ENCODE measurements at places on chromosomes 3 and 15. TPM values are rescaled to one million over a fixed set of nuclear protein-coding genes. Genes with fewer than 3 reads are reported as not detected.

Gene TMEM40
- not detected for total RNA-seq

Gene ACTR8
- total RNA-seq: 48.0 TPM

Gene CEMIP
- total RNA-seq: not detected

Gene TYRO3
- 1.9 TPM for total RNA-seq

DNA sequence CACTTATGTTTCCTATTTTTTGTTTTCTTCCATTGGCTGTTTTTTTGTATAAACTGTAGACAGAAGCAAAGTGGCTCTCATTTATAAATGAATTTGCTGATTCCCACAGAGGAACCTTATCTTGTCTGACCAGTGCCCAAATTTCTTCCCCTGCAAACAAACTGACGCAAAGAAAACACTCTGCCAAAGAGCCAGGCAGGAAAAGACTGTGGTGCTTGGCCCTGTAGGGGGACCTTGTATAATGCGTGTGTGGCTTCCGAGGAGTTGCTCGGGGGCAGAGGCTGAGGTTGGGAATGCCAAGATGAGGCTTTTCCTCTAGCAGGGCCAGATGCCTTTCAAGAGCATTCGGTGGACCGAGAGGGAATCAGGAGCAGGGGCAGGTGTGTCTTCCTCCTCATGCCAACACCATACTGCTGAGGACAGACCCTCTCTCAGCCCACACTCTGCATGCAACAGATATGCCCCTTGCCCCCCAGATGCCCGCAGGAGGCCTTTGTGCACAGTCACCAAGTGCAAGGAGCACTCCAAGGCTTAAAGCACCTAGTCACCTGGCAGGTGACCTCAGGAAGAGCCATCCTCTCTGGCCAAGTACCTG, 104.3 kb upstream of the ABHD17C start:
- no peak for DNase-seq

DNA sequence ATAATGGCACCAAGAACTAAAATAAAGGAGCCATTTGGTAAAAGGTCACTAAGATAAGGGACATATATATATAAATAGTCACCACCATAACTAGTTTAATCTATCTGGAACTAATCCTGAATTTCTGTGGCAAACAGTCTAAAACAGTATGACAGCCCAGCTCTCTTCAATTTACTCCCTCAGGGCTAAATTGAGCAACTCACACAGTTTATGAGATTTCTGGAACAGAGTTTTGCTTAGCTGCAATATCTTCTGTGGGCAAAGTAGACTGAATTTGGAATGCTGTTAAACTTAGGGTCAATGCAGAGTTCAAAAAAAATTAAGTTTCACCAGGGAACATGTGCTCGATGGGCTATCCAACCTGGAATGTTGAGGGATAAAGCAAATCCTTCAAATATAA, 70.1 kb upstream of the VEPH1 start:
- no peak for DNase-seq

Data from activated CD4-positive, alpha-beta memory T cell treated with anti-CD3 and anti-CD28 coated beads, Interleukin-2, amount 10 ng/mL, durations not matched to agents 7 days and 5 days (primary cell).